ENCODE measurements at places on chromosomes 1 and 21. TPM values are rescaled to one million over a fixed set of nuclear protein-coding genes. Genes with fewer than 3 reads are reported as not detected.

The DDX59 gene
- 14.2 TPM for total RNA-seq

DNA sequence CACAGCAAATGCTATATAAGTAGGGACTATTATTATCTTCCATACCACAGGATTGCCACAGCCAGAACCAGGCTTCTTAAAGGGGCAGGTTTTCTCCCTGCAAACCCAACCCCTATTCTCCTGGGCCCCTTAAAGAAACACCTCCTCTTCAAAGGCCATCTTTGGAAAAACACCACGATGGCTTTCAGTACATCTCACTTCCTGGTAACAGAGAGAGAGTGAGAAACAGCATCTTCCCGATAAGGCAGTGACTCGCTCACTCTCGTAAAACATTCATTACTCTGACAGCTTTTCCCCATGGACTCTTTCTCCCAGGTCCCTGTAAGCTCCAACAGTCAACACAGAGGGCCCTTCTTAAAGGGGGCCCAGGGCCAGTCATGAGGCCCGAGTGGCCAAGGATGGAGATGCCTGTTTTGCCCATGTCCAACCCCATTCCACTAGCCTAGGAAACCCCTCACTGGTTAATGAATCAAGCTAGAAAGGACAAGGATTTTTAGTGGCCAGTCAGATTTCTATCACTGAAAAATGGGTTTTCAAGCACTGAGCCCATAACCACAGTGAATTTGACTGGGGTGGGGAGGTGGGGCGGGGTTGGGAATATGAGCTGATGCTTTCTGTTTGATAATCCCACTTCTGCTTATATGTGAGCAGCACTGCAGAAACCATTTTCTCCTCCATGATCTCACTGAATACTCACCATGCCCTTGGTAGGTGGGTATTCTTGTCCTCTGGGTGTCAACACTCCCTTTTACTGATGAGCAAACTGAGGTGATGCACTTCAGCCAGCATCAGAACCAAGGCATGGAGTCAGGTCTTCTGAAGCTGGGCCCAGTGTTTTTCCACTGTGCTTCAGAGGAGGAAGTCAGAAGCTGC, 3.6 kb upstream of the NAV1 start:
- no peak for DNase-seq

DNA sequence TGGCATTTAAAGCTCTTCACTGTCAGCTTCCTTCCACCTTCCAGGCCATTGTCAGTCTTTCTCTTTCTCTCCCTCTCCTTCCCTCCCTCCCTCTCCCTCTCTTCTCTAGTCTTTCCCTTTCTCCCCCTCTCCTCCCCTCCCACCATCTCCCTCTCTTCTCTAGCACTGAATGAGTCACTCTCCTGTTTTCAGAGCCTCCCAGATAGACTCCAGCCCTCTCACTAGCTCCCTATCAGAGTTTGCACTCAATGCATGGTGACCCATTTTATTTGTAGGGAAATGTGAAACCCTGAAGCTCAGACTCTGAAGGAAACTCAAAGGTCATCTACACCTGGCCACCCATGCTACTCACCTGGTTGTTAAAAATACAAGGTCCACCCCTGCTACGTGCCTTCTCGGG, 4.4 kb upstream of the MATN1 start:
- no peak for DNase-seq

The AHDC1 gene
- total RNA-seq = 53.1 TPM

DNA sequence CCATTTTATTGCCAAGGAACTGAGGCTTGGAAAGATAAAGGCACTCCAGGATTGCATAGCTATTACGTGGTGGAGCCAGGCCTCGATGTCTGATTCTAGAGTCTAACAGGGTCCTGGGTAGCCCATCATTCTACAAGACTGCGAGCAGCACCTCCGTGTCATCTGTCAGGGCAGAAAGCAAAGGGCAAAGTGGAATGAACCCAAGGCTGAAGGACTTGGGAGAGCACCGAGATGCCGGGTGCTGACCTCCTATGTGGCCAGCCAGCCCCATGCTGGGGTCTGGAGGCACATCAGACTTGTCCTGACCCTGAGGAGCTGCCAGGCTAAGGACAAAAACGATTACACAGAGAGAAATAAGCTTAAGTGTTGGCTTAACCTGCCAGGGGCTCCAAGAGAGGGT, 62.3 kb downstream of the MRPL37 start:
- no peak for DNase-seq

DNA sequence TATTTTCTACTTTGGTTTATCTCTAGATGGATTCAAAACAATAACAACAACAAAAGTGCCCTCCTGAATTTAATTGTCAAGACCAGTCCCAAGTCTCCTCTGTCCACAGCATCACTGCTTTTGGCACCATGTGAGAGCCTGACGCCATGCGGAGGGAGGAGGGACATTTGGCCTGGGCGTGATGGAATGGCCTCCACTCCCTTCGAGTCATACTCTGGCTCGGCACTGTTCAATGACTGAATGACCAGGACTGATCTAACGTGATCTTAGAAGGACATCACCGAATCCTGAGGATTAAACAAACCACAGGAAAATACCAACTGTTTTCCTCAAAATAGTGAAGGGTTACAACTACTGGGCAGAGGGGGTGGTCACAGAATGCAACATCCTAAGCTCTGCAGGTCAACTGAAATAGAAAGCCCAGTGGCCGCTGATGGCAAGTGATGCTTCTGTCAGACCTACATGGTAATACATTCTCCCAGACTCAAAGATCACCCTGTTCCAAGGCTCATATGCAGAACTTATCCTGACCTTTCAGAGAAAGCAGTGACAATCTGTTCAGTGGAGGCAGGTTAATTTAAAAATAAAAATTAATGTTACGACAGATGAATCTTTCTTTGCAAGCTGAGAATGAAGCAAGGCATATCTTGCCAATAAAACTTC, 19.1 kb downstream of the SRSF4 start:
- DNase-seq = peak; percentile 29

- no peak for DNase-seq
These were observed 7.1 kb downstream of the UTS2 start for GRCh38 chr1:7845761-7846160.

DNA sequence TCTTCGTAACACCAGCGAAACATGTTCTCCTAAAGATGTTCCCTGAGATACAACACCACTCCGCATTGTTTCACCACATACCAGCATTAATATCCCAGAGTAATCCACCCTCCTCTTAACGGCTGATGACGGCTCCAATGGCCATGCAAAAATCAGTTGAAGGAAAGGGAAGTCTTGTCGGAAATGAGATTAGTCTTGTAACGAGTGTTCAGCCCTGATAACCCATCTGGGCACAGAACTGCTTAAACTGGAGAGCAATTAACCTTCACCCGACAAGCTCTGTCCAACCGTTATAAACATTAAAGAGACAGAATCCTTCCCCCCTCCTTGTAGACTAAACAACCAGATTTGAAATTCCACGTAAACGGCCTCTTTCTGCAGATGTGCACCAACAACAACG, 21.9 kb downstream of the ERG start:
- peak; percentile 66 for DNase-seq

All from heart right ventricle (tissue), 16 donors.